ENCODE measurements at places on chromosomes 11 and 22.

- DNase-seq = no peak
Measured at GRCh38 chr11:101996111-101996510, 51.1 kb upstream of the CFAP300 start.

- DNase-seq = no peak
Measured at GRCh38 chr11:130915603-130916237, 559 bp downstream of the SNX19 start.

DNA sequence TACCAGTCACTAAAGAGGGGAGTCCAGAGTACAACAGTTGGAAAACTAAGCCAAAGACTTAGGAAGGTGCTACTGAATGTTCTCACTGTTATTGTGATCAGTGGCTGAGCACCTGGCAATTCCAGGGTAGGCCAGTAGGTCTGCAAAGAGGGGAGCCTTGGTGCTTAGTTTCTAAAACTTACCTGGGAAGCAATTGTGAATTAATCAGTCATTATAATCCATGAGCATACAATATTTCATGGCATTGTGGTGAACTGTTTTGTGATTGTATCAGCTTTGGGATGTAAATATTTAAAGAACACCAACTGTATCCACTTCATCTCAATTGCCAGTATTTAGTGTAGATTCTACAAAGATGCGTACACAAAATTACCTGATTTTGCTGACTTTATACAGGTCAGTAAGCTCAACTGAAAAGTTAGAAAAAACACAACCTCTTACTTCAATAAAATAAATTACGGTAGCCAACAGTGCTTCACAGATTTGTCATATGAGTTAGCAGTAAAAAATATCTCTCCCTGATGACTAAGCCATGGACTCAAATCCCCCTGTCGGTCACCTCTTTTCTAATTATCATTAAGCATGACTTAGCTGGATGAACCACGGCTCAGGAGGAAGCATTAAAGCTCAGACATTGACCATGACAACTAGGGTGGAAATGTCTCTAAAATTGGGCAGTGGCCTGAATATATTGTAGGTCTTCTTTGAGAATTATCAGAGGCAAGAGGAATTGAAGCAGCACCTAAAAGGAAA, 30.8 kb upstream of the SORL1 start:
- no peak for DNase-seq

DNA sequence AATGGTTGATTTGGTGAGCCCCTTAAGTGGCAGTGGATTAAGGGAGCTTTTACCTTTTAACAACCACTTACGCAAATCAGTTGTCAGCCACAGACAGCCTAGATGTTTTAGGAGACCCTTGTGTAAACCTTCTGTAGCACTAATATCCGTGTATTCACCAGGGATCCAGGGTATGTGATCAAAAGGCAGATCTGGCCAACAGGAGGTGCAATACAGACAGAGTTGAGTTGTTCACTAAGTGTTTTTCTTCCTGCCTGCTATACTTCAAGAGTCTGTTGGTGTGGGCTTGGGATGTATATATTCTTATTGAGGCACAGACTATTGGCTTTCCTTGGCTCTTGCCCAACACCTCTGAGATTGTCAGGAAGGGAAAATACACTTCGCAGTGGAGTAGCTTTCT, 175.1 kb downstream of the FAT3 start:
- no peak for DNase-seq

DNA sequence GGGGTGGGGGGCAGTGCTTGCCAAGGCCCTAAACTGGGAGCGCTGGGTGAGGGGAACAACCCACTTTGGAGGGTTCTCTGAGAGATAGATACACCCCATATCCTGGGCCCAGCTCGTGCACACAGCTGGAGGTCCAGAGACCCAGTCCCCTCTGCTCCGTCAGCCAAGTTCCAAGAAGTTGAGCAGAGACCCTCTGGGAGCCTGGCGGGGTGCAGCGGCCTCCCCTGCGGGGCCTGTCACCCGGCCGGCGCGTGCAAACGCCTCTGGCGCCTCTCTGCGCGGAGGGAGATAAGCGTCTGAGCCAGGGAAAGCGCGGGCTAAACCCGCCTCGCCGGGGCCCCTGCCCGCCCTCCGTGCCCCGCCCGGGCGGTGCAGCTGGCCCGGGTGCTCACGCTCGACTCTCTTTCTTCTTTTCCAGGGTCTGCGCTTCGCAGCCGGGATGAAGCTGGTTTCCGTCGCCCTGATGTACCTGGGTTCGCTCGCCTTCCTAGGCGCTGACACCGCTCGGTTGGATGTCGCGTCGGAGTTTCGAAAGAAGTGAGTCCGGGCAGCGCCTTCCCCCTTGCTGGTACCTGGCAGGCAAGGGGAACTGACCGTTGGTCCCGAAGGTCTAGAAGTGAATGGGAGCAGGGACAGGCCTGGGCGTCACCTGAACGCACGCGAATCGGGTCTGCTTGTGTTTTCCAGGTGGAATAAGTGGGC, 540 bp downstream of the ADM start:
- DNase-seq = no peak

DNA sequence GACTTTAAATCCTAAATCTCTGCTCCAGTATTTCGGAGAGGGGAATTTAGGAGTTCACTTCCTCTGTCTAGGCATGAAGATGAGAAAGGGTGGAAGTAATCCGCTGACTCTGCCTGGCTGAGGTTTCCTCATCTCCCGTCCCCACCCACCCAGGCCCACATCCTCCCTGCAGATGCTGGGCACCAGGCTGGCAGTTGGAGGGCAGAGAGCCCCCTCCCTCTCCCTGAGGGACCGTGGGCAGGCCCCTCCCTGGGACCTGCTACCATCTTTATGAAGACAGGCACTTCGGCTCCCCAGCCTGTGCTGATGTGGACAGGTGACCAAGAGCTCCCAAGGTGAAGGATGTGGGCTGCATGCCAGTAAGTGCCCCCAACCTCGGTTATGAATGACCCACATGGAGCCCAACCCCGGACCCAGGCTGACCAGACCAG, 6.7 kb downstream of the CASTOR1 start:
- DNase-seq = no peak

- DNase-seq = no peak
Measured at GRCh38 chr11:72932132-72932570, 117.9 kb downstream of the ATG16L2 start.

DNA sequence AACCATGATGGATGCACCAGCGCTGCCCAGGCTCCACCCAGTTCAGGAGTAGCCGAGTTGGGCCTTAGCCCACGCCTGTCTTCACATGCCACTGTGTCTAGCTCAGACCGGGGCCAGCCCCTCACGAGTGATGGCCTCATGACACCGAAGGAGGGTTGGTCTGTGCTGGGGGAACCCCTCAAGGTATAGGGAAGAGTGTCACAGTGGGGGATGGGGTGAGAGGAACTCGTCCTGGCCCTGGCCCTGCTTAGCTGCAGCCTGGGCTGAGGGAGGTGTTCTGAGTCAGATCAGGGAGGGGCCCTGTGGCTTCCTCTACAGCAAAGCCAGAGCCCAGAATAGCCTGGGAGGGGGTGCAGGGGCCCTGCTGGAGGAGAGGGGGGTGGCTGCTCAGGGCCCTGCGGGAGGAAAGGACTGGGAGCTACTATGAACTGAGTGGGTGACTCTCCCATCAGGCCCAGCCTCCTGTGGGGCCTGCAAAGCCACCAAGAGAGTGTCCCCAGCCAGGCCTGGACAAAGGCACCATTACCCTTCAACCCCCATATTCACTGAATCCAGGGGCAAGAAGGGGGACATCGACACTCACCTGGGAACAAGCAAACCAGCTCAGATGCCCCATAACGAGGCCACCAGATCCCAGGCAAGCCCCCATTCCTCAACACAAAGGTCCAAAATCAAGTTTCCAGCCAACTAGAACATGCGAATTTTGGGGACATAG, 41.2 kb downstream of the IGLL5 start:
- DNase-seq = no peak

- DNase-seq = no peak
Measured at GRCh38 chr11:59802639-59803176, 7.9 kb downstream of the MRPL16 start.

DNA sequence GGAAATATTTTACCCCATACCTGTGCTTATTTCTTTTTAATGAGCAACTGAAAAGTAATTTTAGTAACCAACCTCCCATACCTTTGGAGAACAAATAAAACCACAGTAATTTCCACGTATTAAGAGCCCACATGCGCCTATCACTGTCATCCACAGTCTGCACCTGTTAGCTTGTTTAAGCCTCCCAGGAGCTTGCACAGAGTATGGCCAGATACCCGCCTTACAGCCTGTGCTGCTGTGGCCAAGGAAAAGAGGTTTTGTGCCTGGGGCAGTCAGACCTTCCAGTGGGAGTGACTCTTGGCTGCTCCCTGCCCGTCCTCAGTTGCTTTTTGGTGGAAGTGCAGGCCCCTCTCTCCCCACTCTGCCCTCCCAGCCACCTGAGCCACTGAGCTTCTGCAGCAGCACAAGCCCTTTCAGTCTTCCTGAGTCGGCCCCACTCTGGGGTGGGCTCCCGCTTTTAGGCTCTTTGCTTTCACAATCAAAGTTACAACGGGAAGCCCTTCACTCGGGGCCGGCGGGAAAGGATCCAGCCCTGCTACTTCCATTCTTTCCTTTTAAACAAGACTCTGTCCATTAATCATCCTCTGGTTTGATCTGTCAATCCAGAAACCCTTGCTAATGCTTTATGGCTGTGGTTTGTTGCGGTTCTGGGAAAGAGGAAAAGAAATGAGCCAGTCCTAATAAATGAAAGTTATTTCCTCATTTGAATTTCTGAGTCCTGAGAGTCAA, 308.8 kb downstream of the TBC1D22A start:
- no peak for DNase-seq

GRCh38 chr22:38745676-38746460, 9.9 kb downstream of the SUN2 start:
- DNase-seq = no peak

GRCh38 chr11:123231777-123232176, 36.7 kb upstream of the CLMP start:
- no peak for DNase-seq

- no peak for DNase-seq
Measured at GRCh38 chr11:17350455-17351171, 987 bp upstream of the NCR3LG1 start.

DNA sequence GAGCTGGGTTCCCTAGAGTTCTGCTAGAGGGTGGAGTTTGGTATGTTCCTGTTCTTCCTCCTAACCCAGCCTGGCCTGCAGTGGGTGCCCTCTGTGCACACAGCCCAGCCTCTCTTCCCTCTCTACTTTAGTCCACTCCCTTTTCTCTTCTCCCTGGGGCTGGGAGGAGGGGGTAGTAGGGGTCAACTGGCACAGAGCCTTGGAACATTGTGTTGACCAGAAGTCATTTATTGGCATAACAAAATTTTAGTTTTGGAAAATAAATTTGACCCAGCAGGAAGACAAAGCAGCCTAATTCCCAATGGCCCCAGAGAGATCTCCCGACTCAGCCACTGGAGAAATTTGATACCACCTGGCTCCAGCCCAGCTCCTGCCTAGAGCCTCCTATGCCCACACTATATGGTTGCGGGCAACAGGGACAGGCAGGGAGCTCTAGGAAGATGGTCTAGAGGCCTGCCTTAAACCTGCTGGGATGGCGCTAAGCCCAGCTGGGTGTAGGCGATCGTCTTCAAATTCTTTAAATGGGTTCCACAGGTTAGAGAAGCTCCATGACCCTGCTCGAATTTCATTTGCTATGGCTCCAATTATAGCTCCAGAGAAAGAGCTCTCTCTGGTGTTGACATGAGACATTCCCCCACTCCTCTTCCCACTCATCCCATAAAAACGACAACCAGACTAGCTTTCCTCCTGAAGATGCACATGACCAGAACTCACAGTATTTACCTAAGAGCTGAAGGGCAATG, 9.9 kb downstream of the PCSK7 start:
- DNase-seq = no peak

GRCh38 chr11:120814531-120815318, 209.2 kb upstream of the TBCEL start:
- DNase-seq = no peak

DNA sequence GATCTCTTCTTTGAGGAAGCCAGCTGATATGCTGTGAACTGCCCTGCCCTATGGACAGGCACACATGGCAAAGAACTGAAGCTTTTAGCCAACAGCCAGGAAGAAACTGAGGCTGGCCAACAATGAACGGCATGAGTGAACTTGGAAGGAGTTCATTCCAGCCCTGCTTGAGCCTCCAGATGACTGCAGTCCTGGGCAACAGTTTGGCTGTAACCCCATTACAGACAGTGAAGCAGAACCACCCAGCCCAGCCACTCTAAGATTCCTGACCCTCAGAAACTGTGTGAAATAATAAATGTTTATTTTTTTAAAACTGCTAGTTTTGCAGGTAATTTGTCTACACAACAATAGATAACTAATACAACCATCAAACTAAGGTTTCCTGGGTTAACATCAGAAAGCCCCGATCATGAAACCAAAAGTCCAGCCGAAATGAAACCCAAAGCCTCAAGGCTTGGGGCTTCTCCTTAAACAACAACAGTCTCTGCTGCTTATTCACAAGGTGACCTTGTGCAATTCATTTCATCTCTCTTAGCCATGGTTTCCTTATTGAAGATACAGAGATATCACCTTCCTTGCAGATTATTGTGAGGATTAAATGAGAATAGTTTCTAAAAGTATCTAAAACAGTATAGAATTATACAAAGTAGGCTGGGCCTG, 31.4 kb downstream of the PAK1 start:
- DNase-seq = no peak

DNA sequence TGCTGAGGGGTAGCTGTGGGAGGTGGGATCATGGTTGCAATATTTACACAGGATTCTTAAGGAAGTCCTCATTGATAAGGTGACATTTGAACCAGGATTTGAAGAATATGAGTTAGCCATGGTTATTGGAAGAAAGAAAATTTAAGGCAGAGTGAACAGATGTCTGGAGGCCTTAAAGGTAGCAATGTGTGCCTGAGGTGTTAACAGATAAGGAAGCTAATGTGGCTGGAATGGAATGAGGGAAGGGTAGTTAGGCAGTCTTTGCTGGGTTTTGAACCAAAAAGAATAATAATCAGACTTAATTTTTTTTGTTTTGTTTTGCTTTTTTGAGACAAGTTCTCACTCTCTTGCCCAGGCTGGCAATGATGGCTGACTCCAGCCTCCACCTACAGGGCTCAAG, 9.7 kb upstream of the DEPDC7 start:
- DNase-seq = no peak

DNA sequence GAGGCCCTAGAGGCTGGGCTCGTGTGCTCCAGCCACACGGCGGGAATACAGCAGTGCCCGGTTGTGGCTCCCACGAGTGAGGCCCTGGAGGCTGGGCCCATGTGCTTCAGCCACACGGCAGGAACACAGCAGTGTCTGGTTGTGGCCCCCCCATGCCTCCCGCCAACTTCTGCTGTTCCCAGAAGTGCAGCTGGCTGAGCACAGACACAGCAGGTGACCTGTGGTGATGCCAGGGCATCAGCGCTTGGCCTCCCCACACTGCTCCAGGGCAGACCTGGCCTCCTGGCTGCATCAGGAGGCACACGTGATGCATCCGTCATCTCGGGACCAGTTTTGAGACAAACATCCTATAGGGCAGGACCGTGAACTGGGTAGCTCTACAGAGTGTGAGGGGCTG, 110.3 kb downstream of the KCNQ1OT1 start:
- DNase-seq = no peak

Data from cerebellar nuclear complex (tissue), 1 donor.